ENCODE measurements at places on chromosomes 7 and 10. TPM values are rescaled to one million over a fixed set of nuclear protein-coding genes. Genes with fewer than 3 reads are reported as not detected.

- no peak for DNase-seq
Observed at GRCh38 chr7:20244334-20245120, 27.3 kb upstream of the MACC1 start.

DNA sequence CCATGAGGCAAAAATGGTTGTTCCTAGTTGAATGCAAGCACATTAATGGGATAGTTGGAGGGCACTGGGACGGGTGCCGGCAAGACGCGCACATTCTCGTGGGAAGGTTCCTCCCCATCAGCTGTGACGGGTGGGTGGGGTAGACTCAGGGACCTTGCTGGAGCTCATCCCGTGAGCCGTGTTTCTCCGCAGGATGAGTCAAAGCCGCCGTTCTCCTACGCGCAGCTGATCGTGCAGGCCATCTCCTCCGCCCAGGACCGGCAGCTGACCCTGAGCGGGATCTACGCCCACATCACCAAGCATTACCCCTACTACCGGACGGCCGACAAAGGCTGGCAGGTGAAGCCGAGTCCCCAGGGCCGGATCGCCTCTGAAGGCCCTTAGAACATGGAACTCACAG lies 20.4 kb upstream of the AP5Z1 start:
- no peak for DNase-seq

DNA sequence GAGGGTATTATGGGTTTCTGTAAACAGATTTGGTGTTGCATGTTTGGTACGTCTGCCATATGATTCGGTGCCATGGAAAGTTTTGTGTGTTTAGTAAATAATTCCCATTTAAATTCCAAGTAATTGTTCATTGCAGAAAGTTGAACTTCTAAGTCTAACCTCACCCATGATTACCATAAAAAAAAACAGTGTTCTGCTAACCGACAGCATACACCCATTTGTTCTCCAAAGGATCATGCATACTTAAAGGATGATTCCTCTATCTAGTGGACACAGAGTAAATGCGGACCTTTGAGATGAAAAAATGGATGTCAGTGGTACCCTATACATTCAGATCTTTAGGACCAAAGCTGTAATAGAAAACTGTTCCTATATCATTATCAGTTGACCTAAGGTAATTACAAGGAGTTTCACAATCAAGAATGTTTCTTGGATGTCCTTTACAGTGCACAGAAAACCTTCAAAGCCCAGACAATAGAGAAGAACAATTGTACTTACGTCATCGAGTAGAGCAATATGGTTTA lies 209.9 kb downstream of the CRPPA start:
- no peak for DNase-seq

- no peak for DNase-seq
Observed at GRCh38 chr7:82018226-82018625, 248.4 kb upstream of the HGF start.

- DNase-seq, result no peak
Observed at GRCh38 chr10:26506736-26507135, 68.6 kb downstream of the APBB1IP start.

DNA sequence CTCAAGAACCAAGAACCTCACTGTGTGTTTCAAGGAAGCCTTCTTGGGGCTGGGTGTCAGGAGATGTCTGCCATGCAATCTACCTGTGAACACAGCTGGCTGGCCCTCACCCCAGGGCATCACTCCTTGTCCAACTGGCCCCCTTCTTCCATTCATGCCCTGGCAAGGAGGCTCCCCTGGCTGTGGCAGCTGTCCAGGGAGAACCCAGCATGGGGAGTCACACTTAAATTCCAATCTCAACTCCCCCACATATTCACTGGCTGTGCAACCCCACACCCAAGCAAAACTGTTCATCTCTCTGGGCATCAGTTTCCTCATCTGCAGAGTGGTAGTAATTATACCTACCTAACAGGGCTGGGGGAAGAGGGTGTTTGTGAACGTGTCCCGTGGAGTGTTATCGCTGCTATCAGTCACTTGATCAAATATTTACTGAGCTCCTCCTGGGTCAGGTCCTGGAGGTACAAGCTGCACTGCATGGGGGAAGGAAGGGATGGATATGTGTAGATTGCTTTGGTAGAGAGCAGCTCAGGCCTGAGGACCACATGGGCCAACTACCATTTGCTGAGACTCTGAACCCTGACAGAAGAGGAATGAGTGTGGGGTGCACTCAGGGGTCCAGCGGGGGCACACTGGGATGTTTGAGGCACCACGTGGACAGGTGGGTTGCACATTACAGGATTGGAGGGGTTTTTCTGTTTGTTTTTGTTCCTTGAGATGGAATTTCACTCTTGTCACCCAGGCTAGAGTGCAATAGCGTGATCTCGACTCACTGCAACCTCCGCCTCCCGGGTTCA lies 2.1 kb upstream of the GPRIN2 start:
- DNase-seq, result peak; percentile 17

DNA sequence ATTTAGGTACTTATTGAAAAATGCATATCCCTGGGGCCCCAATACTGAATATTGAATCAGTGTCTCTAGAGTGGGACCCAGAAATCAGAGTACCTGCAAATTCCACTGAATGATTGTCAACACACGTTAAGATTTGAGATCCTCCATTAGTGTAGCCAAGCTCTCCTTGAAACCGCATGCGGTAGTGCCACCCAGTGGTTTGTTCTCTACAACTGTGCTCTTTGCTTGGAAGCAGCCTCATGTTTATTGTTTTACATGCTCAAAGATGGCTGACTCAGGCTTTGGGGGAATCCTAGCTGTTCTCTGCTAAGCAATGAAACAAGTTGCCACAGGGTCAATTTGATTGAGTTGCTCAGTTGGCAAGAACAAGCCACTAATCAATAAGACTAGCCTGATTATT lies 340.2 kb upstream of the CELF2 start:
- peak; percentile 58 for DNase-seq

GRCh38 chr7:98559958-98560357 lies 57.1 kb upstream of the NPTX2 start:
- no peak for DNase-seq

GRCh38 chr7:10939237-10939910 lies 34.3 kb upstream of the PHF14 start:
- no peak for DNase-seq

AGBL3 gene
- total RNA-seq, result 0.56 TPM

DNA sequence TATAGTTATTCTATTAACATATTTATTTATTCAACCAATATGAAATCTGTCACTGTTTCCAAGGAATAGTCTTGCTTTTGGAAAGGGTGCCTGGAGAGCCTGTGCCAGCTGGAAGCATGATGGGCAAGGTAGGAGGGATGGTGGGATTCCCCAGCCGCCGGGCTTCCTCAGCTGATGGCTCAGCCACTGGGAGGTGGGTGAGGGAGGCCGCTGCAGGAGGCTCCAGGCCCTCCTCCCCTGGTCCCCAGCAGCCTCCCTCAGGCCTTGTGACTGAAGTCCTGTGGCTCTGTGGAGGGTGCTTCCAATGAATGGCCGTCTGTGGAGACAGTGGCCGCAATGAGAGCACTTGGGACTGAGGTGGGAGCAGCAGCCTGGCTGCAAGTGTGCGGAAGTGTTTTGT lies 27.0 kb downstream of the SPAG6 start:
- no peak for DNase-seq

ASB15 gene
- total RNA-seq, result 73.6 TPM

DNA sequence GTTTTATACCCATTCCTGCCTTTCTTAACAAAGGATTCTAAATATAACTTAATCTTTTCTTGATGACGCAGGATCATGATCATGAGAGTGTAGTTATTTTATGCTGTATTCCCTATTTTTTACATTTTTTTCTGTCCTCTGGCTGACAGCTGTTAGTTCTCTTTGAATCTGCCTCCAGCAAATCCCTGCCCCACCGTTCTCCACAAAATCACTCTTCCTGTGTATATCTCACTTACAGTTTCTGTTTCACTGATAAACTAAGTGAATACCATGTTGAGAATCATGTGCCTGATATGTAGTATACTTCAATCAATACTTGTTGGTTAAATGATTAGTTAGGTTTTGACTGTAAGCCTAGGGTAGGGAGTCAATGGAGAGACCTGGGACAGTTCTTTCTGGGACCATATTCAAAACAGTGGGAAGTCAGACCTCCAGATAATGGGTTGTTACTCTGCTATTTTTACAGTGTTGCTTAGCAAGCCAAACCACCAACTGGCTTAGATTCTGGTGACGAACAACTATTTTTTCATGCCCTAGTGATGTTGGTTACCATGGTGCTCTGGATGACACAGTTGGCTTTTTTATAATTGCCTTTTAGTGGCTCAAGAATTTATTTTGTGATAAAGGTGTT lies 12.8 kb downstream of the CNNM1 start:
- no peak for DNase-seq
